ENCODE measurements at places on chromosomes 3 and 15.

- peak; percentile 37 for DNase-seq
Observed at GRCh38 chr3:114418724-114419543, 125.1 kb downstream of the TIGIT start.

DNA sequence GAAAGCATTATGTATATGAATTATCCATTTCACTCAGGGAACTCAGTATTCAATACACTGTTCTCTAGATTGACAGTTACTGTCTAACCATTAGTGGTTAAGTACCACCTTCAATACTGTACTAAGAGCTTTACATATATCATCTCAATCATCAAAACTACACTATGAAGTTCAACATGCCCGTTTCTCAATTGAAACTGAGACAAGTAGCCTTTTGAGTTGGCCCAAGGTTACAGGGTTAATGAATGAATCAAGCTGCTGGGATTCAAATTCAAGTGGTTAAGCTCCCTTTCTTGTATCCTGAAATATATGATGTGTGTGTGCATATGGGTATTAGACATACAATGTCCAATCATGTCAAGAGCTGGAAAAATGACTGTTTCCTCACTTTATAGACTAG, 5.8 kb downstream of the TASOR start:
- DNase-seq = no peak

- DNase-seq = no peak
Observed at GRCh38 chr3:167203062-167203461, 177.0 kb downstream of the ZBBX start.

GRCh38 chr15:90207252-90207651, 6.1 kb downstream of the SEMA4B start:
- no peak for DNase-seq

GRCh38 chr3:128781164-128781563, 55.2 kb downstream of the RAB7A start:
- DNase-seq = no peak

- no peak for DNase-seq
Observed at GRCh38 chr3:106251160-106251892, 382.5 kb upstream of the CBLB start.

- no peak for DNase-seq
Observed at GRCh38 chr3:38616111-38616510, 33.4 kb downstream of the SCN5A start.

- DNase-seq = peak; percentile 87
Observed at GRCh38 chr3:13045904-13046568, 27.2 kb downstream of the IQSEC1 start.

- DNase-seq = no peak
Observed at GRCh38 chr15:25859838-25860645, 3.1 kb downstream of the ATP10A start.

DNA sequence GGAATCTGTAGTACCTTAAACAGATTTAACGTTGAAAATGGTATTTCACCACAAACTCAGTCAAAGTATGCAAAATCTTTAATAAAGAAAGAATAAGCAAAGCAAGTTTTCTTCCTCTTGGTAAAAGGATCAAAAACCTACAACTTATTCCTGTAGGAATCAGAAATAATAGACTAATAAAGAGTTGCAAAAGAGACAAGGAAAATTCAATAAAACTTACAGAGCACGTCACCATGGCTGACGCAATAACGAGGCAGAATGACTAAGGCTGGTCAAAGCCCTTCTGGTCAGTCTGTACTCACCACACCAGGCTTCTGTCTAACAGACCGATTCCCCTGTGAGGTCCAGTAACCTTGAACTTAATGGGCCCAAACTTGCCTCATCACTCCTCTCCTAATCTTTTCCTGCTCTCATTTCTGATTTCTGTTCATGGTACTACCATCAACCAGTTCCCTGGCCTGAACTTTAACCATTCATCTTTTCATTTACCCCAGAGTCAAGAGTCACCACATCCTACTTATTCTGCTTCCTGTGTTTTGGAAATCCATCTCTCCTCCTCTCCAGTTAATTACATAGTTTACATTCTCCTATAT, 5.0 kb downstream of the MASP1 start:
- no peak for DNase-seq

DNA sequence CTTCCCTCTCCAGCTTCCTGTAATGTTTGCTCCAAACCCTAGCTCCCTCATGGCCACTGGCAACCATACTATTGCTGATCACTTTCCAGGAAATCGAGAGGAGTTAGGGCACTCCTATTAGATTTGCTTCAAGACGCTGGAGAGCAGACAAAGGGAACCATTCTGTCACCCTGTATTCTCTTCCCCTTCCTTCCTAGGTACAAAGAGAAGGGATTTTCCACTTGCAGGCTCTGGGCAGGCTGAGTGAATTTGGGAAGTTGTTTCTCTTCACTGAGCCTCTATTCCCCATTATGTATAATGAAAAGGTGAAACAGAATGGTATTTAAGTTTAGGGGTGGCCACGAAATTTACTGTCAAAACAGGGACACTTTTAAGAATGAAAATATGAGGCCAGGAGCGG, 99.4 kb upstream of the LPP start:
- no peak for DNase-seq

GRCh38 chr3:13593615-13594014, 44.7 kb downstream of the FBLN2 start:
- no peak for DNase-seq

GRCh38 chr3:195208183-195208582, 62.8 kb downstream of the XXYLT1 start:
- peak; percentile 69 for DNase-seq

DNA sequence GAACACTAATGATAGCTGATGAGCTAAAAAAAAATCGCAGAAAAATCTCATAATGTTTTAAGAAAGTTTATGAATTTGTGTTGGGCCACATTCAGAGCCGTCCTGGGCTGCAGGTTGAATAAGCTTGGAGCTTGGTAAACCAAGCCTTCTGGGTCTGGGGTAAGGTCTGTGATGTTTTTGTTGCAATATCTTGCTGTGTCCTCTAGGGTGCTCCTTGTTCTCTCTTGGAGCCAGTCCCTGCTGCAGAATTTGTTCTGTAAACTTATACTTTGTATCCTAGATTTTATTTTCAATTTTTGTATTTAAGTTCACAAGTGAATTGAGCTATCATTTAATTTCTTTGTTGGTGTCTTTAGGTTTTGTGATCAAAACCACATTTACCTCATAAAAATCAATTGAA, 143.7 kb downstream of the NR1D2 start:
- peak; percentile 21 for DNase-seq

- DNase-seq = peak; percentile 21
Observed at GRCh38 chr3:192090586-192090985, 629.6 kb downstream of the PYDC2 start.

DNA sequence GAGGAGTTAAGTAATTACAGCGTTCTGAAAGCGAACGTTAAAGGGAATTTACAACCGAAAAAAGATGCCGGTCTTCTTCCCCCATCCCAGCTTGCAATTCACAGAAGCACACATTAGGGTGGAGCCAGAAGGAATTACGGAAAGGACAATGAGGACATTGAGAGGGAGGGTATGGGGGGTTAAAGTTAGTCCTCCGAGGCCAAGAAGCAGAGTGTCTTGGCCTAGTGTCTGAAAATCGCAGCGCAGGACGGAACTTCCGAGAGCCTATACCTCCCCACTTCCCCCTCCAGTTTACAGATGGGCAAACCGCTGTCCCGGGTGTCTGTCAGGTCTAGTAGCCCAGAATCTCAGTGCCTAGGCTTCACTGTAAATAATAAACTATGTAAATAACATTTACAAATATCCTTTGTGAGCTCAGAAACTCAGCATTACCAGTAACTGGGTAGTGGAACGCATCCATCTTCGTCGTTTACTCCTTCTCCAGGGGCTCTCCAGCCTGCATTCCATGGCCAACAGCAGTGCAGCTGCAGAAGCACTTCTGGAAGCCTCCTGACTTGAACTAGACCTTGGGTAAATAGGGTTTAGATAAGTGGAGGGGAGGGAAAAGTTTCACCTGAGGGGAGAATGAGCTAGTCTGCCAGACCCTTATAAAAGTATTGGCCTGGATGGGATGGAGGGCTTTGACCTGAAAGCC, 922 bp downstream of the ADPRH start:
- peak; percentile 68 for DNase-seq

- DNase-seq = no peak
Observed at GRCh38 chr15:52291204-52291603, 4.4 kb downstream of the MYO5C start.

DNA sequence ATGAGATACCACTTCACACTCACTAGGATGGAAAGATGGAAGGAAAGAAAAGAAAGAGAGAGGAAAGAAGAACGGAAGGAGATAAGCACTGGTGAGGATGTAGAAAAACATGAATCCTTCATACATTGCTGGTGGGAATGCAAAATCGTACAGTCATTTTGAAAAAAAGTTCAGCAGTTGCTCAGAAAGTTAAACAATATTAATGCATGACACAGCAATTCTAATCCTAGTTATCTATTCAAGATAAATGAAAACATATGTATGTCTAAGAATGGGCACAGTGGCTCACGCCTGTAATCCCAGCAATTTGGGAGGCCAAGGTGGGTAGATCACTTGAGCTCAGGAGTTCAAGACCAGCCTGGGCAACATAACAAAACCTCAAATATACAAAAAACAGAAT, 59.1 kb downstream of the SENP7 start:
- DNase-seq = no peak

DNA sequence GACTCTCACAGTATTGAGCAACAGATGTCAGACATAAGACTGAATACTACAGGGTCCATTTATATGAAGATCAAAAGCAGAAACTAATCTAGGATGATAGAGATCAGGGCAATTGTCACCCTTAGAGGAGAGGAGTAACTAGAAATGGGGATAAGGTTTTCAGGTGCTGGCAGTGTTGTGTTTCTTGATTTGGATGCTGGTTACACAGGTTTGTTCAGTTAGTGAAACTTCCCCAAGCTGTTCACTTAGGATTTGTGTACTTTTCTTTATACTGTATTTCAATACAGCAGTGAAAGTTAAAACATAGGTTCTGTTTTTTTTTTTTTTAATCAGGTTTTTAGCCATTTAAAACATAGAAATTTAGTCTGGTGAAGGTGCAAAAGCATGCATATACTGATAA, 39.1 kb upstream of the CMTM7 start:
- no peak for DNase-seq

DNA sequence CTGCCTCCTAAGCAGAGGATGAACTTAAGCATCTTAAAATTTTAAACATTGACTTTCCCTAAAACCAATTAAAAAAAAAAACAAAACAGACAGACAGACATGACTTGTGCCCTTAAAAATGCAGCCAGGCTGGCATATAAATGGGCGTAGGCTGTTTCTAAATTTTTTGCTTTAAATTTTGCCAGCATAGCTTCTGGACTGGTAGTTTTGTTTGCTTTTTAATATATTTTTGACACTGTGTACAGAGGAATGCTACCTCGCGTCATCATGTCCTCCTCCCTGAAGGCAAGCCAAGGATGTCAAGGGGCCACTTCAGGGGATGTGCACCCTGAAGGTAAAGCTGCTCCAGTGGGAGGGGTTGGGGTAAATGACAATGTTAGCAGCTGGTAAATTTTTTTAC, 134.8 kb downstream of the PGPEP1L start:
- DNase-seq = no peak

DNA sequence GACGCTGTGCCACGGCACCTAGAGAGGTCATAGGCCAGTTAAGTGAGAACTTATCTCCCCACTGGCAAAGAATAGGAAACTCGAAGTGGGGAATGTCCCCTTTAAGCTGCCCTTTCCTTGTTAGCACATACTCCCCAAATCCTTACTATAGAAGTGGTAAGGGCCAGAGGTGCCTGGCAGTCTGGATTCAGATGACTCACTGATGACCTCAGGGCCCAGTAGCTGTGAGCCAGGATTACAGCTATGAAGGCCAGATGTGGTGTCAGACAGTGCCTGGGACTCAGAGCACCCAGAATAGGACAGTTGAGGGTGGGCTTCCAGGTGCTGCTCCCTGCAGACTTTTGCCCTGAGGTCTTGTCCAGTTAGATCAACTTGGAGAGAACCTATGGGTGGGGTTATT, 37.7 kb downstream of the PDIA5 start:
- no peak for DNase-seq

All from GM13976 (cell line).